ENCODE measurements at places on chromosomes 11 and 22.

DNA sequence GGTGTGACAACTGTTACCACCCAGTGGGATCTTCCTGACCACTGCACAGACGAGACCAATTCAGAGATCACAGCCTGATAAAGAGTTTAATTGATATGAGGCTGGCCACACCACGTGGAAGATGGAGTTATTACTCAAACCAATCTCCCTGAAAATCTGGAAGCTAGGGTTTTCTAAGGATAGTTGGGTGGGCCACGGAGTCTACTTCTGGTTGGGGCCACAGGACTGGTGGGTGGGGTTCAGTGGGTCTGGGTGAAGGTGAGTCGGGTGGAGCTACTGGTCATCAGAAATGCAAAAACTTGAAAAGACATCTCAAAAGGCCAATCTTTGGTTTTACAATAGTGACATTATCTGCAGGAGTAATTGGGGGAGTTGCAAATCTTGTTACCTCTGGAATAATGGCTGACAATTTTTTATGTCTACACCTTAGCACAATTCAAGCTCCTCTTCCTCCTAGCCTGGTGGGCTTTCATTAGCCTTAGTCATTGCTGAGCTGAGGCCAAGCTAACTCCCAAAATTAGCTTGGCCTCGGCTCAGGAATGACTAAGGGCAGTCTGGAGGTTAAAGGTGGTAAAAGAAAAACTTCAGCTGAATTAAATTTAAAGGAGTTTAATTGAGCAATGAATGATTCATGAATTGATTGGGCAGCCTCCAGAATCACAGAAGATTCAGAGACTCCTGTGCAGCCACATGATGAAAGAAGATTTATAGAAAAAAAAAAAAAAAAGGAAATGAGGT, 13.1 kb downstream of the C11orf96 start:
- DNase-seq: no peak

DNA sequence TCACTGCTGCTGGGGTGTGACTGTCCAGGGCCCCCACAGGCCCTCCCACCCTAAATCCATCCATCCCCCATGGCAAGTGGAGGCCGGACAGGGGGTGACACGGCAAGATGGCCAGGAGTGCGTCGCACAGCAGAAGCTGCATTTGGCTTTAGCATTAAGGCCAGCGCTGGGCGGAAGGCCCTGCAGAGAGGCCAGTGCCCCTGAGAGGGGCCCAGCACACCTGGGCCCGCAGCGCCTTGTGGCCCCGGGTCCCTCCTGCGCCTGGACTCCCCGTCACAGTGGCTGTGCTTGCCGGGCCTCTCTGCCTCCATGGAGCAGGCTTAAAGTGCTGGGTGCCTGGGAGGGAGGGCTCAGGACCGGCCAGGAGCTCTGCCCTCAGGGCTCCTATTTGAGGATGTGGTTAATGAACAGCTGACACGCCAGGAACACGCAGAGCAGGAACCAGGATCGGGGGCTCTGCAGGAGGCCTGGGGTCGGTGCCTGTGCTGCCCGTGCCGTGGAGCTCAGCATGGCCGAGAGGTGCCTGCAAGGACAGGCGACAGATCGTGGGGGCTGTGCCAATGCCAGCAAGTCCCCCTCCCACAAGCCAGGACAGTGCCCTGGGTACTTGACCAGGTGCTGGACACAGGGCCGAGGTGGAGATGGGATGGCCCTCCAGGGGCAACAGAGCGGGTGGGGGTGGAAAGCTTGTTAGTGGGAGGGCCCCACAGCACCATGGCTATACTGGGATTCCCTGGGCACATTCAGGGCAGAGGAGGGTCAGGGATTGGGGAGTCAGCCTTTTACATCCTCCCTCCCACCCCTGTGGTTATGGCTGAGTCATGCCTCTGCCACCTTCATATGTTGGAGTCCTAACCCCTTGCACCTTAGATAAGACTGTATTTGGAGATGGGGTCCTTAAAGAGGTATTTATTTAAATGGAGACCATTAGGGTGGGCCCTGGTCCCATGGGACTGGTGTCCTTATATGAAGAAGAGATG, 30.9 kb upstream of the CARS1 start:
- no peak for DNase-seq

DNA sequence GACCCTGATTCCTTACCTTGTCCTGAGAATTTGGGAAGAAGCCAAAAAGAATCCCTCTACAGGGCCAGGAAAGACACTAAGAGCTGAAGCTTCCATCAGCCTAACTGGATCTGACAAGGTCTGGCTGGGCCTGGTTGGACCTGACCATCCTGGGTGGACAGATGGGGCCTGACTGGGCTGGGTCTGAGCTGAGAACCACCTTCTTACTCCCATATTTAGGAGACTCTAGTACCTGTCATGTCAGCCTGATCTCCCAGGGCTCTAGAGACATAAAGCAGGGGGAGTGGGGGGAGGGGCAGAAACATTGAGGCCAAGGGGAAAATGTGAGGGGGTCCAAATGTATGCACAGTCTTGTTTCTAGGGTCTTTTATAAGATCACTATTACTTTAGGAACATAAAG, 129.9 kb downstream of the BUD13 start:
- no peak for DNase-seq

DNA sequence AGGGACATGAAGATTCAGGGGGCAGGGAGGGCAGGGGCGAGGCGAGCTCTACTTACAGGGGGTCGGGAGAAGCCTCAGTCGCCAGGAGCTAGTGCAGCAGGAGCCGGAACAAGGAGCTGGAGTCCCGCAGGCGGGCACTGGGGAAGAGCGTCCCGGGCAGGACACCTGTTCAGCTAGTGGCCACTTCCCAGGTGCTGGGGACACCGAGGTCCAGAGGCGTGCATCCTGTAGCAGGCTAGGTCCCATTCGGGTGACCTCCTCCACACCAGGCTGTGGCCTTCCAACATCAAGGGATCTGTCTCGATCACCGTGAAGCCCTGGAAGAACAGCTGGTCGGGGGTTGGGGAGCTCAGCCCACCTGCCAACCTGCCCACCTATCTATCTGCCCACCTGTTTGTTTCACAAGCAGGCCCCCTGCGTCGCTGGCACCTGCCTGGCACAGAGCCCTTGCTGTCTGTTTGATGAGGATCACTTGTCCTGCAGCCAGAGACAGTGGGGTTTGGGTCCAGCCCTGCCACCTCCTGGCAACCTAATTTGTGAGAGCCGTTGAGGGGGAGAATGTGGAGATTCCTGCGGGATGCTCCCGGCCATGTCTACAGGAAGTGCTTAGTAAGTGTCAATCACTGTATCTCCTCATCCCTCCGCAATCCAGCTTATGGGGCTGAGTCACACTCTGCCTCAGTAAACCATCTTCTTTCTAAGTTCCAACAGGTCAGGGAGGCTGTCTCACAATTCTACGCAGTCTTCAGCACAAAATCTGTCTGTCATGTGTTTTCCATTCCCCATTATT, 940.9 kb downstream of the BRD1 start:
- no peak for DNase-seq

GRCh38 chr11:19435306-19435989, 194.7 kb upstream of the E2F8 start:
- DNase-seq: no peak

GRCh38 chr11:69445131-69445470, 36.4 kb upstream of the LINC01488 start:
- DNase-seq: no peak

- DNase-seq: no peak
Measured at GRCh38 chr22:31826443-31826842, 72.6 kb downstream of the DEPDC5 start.

GRCh38 chr11:85772695-85773094, 38.2 kb downstream of the SYTL2 start:
- peak; percentile 45 for DNase-seq

DNA sequence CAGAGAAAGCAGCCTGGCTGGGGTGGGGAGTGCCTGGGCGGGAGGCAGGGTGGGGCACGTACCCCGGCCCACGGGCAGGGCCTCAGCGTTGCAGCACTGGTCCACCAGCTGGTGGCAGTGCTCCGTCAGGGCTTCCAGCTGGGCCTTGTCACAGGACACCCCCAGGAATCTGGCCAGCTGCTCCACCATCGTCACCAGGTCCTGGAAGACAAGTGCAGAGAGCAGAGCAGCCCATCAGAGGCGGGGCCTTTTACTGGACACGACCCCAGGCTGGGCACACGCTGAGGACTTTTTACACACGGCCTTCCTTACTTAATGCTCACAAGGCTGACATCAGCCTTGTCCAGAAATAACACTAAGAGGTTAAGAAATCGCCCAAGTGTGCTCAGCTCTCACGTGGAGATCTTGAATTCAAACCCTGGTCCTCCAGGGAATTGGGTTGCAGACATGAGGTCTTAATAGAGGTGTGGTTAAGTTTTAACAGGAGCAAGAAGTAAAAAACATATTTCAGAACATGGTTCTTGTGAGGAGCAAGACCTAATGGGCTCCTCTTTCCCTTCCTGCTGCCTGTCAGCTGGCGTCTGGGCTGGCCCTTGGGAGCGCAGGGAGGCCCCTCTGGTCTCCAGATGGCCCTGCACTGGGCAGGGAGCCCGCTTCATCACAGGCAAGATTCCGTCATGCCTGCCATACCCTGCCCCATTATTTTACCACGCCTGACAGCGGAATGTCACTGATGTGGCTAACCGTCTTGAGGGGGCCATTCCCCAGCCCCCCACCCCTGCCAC, 17.1 kb upstream of the EFCAB6 start:
- no peak for DNase-seq

GRCh38 chr11:70661761-70662501, 263.6 kb downstream of the CTTN start:
- no peak for DNase-seq

- DNase-seq: no peak
Measured at GRCh38 chr11:707817-708420, 1.9 kb downstream of the EPS8L2 start.

GRCh38 chr11:86954269-86955110, 705 bp downstream of the FZD4 start:
- no peak for DNase-seq

DNA sequence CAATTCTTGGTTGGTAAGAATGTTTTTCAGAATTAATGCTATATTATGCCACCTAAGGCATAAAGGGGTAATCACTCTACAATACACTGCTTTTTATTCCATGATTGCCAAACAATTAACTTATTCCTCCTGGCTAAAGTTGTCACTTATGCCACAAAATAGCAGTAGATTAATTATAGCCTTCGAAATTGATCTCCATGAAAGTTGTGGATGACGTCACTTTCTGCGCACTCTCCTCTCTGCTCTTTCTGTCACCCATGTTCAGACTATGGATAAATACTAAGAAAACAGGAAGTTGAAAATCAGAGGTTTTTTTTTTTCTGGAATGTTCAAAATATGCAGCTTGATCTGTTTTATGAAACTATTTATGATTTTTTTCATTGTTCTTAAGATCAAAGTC, 790.1 kb upstream of the CNTN5 start:
- no peak for DNase-seq

- no peak for DNase-seq
Measured at GRCh38 chr11:90593099-90593498, 370.2 kb upstream of the CHORDC1 start.

DNA sequence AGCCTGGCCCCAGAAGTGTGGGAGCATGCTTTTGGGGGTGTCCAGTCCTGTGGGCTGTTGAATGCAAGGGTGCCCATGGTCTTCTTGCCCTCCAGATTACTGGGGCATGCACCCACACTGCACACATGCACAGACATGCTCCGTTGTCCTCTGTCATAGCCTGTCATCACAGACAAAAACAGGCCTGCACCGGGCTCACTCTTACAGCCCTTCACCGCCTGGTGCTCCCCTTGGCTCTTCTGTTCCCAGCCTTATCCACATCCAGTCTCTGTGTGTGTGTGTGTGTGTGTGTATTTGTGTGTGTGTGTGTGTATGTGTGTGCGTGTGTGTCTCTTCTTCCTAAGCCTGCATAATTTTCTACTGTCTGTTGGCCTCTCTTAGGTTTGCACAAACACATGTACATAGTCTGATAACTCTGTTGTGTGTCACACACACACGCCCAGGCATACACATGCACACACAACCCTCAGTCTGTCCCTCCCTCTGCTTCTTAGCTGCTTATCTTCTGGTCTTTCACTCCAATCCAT, 23.4 kb upstream of the NECTIN1 start:
- DNase-seq: no peak

DNA sequence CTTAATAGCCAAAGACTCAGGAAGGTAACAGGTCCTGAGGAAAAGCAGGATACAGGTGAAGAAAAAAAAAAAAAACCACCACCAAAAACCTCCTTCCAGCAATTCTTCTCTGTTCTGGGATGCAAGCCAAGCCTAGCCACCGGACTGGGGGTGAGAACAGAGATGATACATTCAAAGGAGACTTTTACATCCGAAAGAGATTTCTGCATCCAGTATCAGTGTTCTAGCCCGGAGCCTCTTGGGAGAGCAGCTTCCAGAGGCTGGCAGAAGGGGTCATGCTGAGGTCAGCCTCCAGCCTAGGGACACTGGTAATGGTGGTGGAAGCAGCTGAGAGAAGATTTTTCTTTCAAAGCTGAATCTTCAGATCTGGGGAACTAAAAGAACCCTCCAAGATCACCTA, 76.2 kb downstream of the KCNC1 start:
- DNase-seq: no peak
